Stimulated activated naive B cell treated with anti-CD40 and anti-IgM and Interleukin-4, amounts not matched to agents 10 μg/mL and 1 μg/mL and 100 μg/mL, for 72 hours (primary cell): ENCODE measurements at places on chromosomes 4 and X.
A peak's percentile ranks its signal among the peaks of the same experiment; 100 is the strongest.

DNA sequence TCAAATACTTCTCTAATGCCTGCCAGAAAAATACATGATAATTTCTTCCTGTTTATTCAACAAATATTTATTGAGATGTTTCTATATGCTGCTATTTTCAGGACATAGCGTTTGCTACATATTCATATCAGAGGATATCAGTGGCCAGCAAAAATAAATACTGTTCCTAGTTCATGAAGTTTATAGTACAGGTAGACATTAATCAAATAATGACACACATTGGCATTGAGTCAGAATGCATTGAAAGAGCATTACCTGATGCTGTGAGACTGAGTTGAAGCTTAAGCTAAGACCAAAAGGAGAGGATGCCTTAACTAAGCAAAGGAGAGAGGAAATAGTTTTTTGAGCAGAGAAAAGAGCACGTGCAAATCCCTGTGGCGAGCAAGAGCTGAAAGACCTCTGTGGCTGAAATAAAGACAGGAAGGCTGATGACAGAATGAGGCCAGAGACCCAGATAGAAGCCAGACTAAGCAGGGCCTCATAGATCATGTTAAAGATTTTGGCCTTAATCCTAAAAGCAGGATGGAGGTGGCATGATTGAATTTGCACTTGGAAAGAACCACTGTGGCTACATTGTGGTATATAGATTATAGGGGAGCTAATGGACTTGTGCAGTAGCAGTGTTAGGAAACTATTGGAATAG, 36.2 kb downstream of the FAM241A start:
- no peak for DNase-seq

DNA sequence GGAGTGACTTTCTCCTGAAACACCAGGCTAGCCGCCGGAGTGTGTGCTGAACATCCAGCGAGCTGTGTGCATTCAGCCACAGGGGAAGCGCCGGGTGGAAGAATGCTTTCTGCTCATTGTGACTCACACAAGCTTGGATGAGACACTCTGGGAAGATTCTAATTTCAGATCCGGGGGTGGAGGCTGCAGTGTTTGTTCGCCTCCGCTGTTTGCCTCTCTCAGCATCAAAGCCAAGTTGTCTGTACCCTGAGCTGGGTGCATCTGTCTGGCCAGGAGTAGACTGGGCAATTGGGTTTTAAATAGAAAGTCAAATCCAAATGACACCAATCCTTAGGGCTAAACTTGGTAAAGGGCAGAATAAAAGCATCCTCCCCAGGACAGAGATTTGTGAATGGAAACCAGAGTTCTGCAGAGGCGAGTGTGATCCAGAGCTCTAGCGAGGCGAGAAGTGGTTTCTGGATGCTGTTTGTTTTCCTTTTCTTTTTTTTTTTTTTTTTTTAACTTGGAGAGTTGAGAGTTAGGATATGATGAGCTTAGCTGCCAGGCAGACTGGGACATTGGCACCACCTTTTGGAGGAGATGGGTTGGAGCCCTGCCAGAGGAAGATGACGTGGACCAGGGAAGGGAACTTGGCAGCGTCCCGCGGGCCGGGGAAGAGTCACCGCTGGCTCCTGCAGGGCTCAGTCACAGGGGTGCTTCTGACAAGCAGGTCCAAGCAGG, 196.0 kb upstream of the PSAPL1 start:
- no peak for DNase-seq

- no peak for DNase-seq
These were observed 72.5 kb downstream of the FAT1 start for GRCh38 chr4:186651181-186651603.

DNA sequence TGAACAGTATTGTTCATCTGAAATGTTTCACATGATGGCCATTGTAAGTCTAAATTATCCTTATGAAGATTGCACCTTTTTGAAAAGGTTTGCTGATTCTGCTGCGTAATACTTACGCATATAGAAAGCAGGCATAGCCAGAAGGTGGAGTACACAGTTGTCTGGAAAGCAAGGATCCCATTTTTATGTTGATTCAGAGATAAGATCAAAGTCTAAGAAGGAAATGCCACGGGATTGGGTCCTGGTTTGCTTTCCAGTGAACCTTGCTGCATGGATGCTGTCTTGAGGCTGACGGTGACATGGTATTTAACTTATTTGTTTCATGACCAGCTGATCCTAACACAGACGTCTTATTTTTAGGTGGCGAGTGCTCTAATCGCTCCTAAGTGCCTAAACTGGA, 15.5 kb downstream of the MAGEA9B start:
- DNase-seq, result no peak

DNA sequence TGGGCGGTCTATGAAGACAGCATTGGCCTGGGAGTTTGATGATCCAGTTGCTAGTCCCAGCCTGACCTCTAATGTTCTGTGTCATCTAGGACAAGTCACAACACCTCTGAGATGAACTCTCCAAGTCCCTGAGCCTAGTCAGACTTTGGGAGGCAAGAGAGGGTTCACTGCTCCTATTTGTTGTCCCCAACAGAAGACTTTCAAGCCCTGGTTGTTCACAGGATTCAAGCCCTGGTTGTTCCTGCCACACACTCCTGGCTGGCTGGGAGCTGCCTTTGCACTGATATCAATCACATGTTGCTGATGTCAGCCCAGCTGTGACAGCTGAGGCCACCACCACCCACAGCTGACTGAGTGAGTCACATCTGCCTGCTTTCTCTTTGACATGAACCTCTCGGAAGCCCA, 253.2 kb upstream of the RASGEF1B start:
- DNase-seq, result peak; percentile 57

- DNase-seq, result no peak
These were observed 85.9 kb downstream of the FIP1L1 start for GRCh38 chr4:53463340-53463739.

- no peak for DNase-seq
These were observed 684.4 kb upstream of the GNPDA2 start for GRCh38 chr4:45410701-45411210.

DNA sequence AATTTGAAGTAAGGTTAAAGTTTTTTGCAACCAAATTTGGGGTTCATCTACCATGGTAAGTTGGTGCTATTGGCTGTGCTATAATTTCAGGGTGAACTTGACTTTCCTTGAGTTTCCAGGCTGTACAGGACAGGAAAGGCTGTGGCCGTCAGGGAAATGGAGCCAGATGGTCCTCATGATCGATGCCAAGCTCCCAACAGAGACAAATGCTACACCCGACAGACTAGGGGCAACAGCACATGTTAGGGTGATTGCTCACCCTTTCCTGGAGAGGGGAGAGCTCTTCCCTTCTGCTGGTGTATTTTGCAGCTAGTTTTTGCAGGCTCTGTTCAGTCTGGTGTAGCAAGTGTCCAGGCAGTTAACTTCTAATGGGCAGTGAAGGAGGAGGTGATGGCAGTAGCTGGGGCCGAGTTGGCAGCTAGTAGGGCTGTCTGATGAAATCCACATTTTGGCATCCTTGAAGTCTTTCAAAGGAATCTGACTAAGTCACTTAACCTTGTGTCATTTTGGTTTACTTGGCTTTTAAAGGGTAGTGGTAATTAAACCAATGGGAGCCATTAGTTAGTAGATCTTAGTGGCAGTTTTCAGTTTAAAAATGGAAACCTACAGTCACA, 47.8 kb downstream of the GAB1 start:
- no peak for DNase-seq

- DNase-seq, result no peak
These were observed 41.4 kb upstream of the CXCL13 start for GRCh38 chr4:77564231-77564630.

DNA sequence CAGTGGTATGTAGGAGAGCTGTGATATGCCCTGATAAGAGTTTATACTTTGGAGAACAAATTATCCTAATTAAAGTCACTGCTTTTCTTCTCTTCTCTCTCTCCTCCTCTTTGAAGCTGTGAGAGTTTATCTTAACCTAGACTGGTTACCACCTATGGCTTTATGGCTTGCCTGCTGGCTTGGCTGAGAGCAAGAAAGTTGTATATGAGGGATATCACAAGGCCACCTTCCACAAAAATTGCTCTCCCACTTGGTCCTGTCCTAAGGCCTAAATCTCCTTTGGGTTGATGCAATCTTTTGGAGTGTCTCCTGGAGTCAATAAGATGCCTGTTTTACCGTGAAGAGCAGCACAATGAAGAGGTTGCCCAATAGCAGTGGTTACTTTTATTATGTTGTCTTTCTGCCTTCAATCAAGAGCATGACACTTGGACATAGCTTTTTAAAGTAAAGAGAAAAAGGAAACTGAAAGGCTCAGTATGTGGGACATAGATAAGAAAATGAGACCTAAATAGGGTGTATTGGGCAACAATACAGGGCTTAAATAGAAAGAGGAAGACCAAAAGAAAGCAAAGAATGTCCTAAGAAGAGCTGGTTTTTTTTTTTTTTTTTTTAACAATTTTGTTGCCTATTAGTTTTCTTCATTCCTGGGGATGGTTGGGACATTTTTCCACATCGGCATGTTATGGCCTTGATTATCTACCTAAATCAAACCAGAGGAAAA, 9.2 kb downstream of the GUCY1A1 start:
- no peak for DNase-seq

- DNase-seq, result no peak
These were observed 303.6 kb downstream of the FBXW7 start for GRCh38 chr4:152232271-152232670.

DNA sequence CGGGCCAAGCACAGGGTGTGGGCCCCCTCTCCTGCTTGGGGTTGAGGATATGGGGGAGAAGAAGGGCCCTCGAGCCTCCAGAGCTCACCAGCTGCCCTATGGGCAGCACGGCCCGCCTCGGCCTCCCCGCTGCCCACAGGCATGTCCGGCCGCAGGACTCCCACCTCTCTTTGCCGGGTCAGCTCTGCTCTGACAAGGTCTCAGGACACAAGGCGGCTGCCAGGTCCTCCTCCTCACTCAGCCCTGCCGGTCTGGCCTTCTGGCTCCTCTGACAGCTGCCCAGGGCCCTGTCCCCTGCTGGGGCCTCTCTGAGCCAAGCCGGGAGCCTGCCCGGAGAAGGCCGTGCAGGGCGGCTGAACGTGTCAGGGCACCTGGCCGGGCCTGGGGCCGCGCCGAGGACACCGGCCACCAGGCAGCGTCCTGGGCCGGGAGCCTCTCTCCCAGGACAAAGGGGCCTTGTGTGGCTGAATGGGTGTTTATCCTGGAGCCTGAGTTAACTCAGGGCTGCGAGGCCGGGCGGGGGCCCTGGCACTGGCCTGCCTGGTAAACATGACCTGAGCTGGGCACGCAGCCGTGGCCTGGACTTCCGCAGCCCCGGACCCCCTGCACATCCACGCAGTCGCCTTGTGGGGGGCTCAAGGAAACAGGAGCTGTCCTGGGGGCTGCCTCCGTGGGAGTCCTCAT, 25.7 kb downstream of the TACC3 start:
- DNase-seq, result no peak

DNA sequence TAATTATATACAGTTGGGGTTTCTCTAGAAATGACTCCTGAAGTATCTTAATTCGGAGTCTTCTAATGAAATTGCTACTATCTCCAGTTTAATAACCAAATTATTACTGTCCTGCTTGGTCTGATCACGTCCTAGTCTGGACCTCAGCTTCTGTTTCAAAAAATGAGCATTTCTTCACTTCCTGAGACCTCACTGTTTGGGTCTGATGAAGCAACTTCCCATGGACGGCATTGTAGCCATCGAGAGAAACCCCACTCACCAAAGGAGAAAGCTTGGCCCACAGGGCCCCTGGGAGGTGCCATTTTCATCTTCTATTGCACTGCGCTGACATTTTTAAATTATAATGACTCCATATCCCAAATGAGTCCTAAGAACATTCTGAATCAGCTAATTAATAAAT, 178.0 kb downstream of the MGST2 start:
- DNase-seq, result no peak

GRCh38 chr4:13530823-13531624, 13.3 kb downstream of the NKX3-2 start:
- DNase-seq, result no peak

DNA sequence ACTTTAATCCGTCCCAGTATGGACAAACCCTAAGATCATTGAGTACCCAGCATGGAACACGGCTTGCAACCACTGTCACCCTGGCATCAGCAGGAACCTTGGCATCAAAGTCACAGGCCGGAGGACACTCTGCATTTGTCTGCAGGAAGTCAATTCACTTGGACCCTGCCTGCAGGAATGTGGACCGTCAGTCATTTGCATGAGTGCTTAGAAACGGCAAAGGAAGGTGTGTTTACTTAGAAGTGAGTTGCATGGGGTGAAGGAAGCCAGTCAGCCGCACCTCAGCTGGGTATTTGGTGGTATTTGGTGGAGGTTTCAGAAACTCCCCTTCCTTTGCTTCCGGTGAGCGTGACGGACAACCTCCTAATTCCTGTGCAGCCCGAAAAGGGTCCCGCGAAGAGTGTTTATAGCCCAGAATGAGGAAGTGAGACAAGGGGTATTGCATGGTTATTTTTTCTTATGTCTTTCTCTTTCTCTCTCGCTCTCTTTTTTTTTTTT, 15.5 kb downstream of the P2RY8 start:
- peak; percentile 91 for DNase-seq

GRCh38 chrX:42748067-42748850, 29.7 kb downstream of the PPP1R2C start:
- no peak for DNase-seq

DNA sequence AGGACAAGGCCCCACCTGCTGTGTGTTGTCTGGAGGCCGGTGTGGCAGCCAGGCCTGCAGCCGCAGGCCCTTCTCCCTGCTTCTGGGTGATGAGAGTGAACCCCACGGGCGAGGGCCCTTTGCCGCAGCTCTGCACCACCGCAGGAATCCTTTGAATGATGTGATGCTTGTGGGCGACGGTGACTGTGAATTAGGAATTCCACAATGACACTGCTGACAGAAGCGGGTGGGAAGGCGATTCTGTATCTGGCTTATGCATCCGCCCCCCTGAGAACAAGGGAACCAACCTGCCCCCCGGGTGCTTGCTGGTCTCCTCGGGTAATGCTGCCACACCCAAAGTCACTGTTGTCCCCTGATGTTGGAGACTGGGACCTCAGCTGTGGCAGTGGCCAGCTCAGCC, 19.5 kb upstream of the MAN2B2 start:
- DNase-seq, result no peak

DNA sequence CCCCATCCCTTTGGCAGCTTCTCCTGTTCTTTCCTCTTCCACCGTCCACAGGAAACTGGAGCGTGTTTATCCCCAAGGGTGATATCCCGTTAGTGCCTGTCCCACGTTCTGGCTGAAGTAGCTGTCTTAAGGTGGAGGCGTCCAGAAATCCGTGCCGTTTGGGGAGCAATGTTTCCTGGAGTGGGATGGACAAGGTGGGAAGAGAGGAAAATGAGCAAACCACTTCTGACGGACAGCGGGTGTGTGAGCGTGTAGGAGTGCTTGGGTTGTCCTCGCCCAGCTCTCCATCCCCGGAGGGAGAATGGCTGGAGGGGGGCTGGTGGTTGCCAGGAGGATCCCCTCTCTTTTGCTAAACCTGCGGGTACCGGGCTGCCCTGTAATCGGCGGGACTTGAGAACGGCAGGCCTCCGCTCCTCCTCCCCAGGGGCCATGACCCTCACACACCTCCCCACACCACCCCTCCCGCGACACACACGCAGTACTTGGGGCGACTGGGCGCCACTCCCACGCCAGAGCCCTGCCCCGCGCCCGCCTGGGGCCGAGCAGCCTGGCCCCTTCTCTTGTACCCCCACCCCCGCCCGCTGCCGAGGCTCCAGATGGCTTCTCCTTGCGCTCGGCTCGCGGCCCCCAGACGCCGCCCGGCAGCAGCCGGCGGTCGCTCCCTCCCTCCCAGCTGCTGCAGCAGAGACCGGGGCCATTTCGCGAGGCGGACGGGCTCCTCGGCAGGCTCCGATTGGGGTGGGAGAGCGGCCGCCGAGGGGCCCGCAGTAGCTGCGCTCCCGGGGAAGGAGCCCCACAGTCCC, 13.9 kb upstream of the PRDM8 start:
- no peak for DNase-seq

- no peak for DNase-seq
These were observed 15.9 kb upstream of the CXCL5 start for GRCh38 chr4:74014332-74014731.

GRCh38 chr4:124449881-124450280, 262.7 kb downstream of the ANKRD50 start:
- no peak for DNase-seq
